ENCODE measurements at places on chromosomes 16 and 17.
A peak's percentile ranks its signal among the peaks of the same experiment; 100 is the strongest.

DNA sequence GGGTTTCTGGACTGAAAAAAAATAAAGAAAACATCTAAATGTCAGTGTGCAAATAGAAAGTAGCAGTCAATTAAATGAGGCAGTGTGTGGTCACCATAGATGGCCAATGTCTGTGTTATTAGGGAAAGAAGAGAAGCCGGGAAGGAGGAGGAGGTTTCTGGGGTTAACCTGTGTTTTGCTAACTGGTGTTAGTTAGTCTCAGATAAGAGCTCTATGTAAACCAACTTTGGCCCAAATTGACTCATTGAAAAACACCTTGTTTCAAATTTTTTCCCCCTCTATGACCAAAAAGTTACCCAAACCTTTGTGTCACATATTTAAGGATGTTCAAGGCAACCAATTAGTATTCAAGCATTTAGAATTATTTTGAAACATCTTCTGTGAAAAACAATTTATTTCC lies 530.9 kb downstream of the MAF start:
- no peak for DNase-seq

DNA sequence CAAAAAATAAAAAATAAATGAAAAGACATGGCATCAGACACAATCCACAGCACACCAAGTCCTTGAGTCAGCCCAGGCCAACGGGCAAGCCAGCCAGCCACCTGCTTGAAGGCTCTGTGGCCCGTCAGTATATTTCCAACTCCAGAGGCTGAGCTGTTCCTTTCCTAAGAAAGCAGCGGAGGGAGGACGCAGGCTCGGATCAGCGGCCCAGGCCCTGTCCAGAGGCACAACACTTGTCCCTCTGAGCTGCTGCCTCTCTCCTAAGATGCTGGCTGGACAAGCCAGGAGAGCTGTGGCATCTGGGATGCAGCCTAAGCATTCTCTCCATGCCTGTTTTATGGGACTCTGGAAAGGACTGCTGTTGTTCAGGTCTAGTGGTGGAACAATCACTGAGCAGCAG lies 14.8 kb upstream of the NLRC3 start:
- no peak for DNase-seq

- DNase-seq, result no peak
These were observed 11.2 kb downstream of the ARHGAP23 start for GRCh38 chr17:38439436-38439835.

DNA sequence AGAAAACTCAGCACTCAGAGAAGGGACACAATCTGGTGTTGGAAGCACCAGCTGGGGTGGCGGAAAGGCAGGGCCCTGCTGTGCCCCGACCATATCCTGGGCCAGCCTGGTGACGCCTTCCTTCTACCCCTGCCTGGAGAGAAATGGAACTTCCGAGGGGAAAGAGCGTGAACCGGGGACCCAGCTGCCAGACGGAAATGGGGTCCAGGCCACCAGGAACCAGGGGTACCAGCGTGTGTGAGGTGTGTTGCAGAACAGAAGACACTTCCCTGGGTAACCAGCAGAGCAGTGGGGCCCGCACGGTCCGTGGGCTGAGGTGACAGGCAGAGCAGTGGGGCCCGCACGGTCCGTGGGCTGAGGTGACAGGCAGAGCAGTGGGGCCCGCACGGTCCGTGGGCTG lies 6.8 kb downstream of the RAB40B start:
- DNase-seq, result no peak

DNA sequence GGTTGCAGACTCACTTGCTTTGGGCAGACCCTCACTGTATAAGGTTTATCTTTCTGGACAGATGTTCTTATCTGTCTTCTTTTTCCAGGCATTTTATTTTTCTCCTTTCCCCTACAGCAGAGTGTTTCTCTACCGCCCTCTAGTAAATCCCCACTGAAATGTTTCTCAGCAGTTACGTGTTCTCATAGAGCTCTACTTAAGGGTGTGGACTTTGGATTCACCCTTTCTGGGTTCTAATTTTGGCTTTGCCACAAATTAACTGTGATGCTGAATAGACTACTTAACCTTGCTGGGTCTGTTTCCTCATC lies 2.0 kb downstream of the ADAT1 start:
- peak; percentile 94 for DNase-seq

DNA sequence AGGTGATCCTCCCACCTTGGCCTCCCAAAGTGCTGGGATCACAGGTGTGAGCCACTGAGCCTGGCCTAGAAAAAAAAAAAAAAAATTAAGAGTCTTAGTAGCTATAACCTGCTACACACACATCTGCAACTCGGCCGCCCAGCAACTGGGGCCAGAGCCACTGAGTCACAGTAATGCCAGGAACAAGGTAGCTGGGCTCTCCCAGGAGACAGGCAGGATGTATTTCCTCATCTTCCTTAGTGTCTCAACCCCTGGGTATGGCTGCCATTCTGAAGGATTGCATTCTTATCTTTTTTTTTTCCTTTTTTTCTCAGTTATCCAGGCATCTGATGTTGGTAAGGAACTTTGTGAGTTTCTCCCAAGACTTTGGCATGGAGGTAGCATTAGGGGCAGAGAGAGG lies 7.1 kb upstream of the PSMD3 start:
- no peak for DNase-seq

GRCh38 chr16:56269811-56270684 lies 78.8 kb downstream of the GNAO1 start:
- DNase-seq, result peak; percentile 5

- DNase-seq, result no peak
These were observed 8.2 kb downstream of the ADCY7 start for GRCh38 chr16:50274326-50275097.

DNA sequence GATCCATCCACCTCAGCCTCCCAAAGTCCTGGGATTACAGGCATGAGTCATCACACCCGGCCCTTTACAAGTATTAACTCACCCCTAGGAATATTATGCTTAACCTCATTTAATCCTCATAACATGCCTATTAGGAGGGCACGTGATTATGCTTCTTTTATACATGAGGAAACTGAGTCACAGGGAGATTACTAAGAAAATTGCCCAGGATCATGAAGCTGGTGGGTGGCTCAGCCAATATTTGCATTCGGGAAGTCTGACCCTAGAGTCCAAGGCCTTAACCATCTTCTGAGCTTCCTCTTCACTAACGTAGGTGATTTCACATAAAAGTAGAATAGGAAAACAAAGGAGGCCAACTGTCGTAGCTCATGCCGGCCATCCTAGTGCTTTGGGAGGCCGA lies 19.0 kb upstream of the SNN start:
- no peak for DNase-seq

DNA sequence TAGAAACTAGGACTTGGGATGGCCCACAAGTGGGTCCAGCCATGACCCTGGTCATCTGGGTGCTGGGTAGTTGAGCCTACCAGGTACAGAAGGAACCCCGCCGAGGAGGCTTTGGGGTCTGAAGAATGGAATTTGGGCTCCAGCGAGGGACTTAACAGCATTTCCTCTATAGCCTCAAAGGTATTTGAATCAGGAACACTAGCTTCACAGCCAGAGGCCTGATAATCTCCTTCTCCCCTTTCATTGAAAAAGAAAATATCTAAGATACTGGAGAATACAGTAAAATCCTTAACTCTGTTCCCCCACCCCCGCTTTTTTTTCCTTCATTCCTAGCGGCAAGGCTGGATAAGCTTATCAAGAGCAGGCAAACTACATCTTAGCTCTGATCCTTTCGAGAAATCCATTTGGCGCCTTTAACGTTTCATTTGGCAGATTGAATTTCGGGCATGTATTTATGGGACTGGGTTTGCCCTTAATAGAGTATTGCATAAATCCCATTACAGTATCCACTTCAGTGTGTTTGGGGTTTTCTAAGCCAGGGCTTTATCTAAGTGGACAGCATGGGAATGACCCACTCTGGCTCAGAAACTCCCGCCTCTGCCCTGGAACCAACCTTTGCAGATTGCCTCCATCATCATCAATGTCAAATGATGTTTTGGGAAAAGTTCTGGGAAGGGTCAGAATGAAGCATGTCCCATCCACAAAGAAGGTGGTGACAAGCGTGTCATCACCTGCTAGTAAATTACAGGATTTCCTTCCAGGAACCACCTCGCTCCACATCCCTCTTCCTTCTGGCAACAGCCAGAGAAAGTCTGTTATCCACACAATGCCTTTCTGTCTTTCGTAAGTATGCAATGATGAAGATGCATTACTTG lies 36.9 kb downstream of the XYLT1 start:
- no peak for DNase-seq

- DNase-seq, result no peak
These were observed 31.6 kb downstream of the TBCD start for GRCh38 chr17:82783498-82783897.

GRCh38 chr16:29816694-29817441 lies 916 bp downstream of the PAGR1 start:
- peak; percentile 84 for DNase-seq

Data from OCI-M1 (cell line).